ENCODE measurements at places on chromosomes 2 and 18.
A peak's percentile ranks its signal among the peaks of the same experiment; 100 is the strongest.

- DNase-seq, result no peak
Measured at GRCh38 chr2:3200420-3200939, 177.1 kb downstream of the EIPR1 start.

DNA sequence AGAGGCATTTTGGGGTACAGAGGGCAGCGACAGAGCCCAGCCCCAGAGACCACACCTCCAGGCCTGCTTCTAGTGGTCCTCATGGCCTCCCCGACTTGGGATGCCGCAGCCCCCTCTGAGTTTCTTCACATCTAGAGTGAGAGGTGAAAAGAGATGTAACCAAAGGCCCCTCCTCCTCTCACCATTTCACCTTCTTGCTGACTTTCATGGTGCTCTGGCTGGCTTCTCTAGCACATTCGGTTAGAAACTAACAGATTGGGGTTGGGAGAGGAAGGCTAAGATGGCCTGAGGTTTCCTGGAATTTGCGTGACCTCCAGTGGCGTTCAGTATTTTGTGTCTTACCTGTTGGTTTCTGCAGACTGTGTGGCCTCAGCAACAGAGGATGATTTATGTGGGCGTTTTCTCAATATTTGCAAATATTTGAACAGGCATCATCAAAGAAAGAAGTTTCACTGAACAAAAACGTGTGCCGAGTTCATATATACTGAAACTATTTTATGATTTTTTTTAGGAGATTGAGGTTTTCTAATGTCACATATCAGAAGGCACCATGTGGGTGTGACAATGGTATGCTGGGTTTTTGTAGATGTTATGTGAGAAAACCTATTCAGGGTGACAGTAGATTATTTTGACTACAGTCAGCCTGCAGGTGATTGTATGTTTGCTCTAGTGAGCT is 69.9 kb upstream of the BCL2L11 start:
- no peak for DNase-seq

DNA sequence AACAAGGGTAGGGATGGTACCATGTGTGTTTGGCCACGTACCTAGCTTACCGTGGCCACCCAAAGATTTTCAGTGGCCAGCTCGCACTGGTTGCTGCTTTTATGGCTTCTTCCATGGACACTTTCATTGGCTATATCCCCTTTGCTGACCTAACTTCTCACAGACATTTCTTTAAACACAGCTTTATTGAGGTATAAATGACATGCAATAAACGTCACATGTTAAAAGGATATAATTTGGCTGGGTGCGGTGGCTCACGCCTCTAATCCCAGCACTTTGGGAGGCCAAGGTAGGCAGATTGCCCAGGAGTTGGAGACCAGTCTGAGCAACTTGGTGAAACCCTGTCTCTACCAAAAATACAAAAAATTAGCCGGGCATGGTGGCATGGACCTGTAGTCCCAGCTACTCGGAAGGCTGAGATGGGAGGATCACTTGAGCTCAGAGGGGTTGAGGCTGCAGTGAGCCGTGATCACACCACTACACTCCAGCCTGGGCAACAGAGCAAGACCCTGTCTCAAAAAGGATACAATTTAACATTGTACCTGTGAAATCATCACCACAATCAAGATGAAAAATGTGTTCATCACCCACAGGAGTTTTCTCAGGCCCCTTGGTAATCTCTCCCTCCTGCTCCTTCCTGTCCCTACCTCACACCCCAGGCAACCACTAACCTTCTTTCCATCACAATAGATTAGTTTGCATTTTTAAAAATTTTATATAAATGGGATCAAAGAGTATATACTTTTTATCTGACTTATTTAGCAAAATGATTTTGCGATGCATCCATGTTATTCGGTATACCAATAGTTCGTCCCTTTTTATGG is 127.8 kb upstream of the PPP1CB start:
- no peak for DNase-seq

DNA sequence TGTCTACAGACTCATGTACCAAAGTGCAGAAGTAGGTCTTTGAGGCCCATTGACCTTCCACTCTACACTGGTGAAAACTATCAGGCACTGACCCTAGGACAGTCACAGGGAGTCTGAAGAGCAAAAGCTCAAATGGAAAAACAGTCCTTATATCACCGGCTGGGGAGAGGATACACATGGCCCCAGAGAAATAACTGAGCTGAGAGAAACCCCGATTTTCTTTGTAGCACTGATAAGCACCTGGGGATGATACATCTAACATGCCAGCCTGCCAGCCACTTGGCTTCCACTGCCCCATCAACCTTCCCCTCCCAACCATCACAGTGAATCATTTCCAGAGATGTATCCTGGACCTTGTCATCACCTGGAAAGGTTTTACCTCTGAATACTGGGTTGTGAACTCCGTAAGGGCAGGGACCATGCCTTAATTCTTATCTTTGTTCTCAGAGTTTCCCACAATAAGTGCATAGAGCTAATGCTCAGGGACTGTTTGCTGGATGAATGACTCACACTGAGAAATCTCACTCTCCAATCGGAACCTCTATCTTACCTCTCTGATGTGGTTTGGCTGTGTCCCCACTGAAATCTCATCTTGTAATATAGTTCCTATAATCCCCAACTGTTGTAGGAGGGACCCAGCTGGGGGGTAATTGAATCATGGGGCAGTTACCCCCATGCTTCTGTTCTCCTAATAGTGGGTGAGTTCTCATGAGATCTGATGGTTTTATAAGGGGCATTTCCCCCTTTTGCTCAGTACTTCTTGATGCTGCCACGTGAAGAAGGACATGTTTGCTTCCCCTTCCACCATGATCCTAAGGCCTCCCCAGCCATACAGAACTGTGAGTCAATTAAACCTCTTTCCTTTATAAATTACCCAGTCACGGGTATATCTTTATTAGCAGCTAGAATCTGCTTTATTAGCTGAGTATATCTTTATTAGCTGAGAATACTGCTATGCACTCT is 37.1 kb downstream of the EVA1A start:
- DNase-seq, result no peak

DNA sequence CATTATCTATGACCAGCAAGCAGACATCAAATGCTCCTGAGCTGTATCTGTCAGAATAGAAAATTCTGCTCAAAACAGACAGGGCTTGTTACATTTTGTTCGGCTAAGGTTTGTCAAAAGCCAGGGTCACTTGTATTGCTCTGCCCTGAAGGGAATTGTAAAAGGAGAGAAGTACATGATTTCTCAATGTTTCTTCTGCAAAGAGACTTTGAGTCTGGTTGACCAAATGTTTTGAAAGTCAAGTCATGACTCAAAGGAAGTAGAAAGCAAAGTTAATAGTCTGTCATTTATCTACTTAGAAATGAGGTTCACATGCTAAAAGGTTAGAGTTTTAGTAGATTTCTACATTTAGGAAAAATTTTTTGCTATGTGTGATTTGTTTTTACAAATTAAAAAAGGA is 1624.1 kb upstream of the ZEB2 start:
- DNase-seq, result no peak

DNA sequence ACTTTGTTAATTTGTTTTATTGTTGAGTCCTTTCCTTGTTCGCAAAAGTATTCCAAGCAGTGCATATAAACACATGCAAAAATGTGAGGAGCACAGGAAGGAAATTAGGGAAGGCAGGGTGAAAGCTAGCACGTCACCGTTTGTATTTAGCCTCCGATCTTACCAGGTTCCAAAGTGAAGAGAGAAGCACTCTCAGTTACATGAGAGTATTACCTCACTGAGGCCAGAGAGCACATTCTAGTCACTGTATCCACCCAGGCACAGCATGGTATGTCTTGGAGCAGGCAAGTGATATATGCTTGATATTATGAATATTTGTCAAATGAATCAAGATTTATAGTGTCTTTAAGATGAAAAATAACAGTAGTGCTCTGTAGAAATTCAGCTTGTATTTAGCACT is 6.5 kb upstream of the TMEM182 start:
- DNase-seq, result no peak

DNA sequence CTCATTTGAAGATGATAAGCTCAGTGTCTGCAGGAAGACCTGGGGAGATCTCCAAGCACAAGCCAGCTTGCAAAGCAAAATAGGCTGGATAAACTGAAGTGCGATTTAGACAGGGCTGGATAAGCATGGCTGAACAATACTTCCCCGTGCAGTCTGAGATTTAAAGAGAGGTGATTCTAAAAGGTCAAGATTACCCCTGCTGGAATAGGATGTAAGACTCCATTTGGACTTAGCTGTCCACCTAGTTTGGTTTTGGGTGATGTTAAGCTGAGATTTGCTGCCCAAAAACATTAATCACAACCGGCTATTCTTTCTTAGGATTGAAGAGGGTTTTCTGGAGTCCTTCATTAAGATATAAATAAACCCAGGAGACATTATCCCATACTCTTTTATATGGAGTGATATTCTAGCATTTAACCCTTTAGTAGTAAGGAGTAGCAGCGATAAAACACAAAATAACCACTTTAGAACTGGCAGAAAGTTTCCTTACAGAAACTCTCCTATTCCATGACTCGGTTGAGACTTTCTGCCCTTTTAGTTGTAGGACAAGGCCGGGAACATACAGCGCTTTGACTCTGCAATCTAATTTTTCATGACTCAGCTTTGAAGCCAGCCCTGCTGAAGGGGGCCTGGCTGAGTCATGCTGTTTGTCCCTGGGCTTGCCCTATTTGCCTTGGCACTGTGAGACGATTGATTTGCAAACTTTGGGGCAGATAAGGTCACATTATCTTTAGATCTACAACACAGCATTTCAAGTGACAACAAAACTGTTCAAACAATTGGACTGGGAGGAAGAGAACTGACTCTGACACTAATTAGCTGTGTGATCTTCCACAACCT is 238.2 kb downstream of the GCA start:
- no peak for DNase-seq

GRCh38 chr2:3456125-3456524 is 63.2 kb downstream of the ADI1 start:
- DNase-seq, result no peak

- DNase-seq, result no peak
Measured at GRCh38 chr2:172409042-172409441, 18.3 kb upstream of the ITGA6 start.

DNA sequence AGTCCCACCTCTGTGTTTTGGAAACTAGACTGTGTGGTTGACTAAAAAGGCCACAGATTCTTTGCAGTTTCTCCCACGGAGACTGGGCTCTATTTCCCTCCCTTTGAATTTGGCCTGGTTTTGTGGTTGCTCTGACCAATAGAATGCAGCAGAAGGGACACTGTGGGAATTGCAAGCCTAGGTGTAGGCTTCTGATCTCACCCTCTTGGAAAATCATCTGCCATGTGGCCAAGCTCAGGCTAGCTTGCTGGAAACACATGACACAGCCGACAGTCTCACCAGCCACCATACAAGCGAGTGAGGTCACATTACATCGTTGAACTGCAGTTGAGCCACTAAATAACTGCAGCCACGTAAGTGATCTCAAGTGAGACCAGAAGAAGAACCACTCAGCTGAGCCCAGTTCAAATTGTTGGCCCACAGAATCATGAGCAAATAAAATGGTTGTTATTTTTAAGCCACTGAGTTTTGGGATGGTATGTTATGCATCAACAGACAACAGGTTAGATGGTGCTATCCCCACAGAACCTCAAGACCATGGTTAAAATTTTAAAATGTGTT is 319.1 kb upstream of the MEX3C start:
- no peak for DNase-seq

- peak; percentile 39 for DNase-seq
Measured at GRCh38 chr2:148048475-148049221, 27.8 kb downstream of the MBD5 start.

DNA sequence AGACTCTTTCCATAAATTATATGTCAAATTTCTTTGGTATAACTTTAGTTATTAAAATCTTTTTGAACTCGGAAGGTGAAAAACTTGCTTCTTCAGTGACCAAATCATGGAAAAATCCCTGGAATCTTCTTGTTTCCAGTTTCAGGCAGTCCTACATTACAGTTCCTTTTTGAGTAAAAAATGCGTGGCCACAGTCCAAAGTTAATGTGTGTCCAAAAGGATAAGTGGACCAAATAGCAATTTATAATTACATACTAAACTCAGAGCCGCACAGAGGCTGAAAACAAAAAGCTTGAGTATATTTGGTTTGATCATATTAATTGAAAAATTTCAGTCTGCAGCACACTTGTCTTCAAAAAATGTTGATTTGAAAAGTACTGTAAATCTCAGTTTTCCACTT is 28.4 kb upstream of the DYNC2LI1 start:
- DNase-seq, result no peak

- DNase-seq, result peak; percentile 32
Measured at GRCh38 chr18:61502472-61502871, 169.2 kb downstream of the CDH20 start.

DNA sequence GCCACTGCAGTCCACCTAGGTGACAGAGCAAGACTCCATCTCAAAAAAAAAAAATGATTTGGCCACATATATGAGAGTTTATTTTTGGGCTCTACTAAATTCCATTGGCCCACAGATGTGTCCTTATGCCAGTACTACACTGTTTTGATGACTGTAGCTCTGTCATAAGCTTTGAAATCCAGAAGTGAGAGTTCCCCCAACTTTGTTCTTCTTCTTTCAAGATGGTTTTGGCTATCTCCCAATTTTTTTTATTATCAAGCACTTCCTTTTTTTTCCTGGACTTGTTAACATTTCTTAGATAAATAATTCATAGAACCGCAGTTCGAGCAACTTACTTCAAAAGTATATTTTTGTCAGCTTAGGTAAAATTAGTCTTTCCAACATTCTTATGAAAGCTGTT is 96.9 kb downstream of the TSHZ1 start:
- no peak for DNase-seq

GRCh38 chr2:193868132-193868531 is 1673.4 kb upstream of the TMEFF2 start:
- no peak for DNase-seq

DNA sequence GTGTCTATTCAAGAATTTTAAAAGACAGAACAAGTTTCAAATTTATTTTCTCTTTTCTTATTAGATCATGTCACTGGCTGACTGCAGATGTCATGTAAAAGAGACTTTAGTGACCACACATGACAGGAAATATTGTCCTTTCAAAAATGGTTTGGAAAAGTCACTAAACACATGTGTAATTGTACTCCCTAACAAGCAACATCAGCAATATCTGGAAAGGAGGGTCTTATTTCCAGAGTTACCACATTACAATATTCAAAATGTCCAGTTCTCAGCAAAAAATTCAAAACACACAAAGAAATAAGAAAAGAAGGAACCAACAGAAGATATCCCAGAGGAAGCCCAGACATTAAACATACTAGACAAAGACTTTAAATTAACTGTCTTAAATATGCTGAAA is 197.1 kb downstream of the EN1 start:
- DNase-seq, result no peak

- no peak for DNase-seq
Measured at GRCh38 chr18:78731398-78732032, 248.1 kb upstream of the SALL3 start.

Data from hematopoietic multipotent progenitor cell treated with erythropoietin and hydrocortisone succinate and interleukin-3 and kit ligand, for 8 days (in vitro differentiated cells).